Ovary (tissue), 10 donors: ENCODE measurements at places on chromosomes 2 and 18.

DNA sequence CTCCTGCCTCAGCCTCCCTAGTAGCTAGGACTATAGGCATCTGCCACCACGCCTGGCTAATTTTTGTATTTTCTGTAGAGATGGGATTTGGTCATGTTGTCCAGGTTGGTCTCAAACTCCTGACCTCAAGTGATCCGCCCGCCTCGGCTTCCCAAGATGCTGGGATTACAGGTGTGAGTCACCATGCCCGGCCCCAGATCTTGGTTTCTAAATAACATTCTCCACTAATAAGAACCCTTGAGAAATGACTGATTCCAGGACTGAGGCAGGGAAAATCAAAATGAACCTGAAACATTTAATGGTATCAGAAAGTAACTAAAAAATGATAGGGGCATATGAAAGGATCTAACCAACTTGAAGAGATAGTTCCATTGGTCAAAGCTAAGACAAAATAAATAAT lies 34.0 kb downstream of the BMPR2 start:
- no peak for DNase-seq

DNA sequence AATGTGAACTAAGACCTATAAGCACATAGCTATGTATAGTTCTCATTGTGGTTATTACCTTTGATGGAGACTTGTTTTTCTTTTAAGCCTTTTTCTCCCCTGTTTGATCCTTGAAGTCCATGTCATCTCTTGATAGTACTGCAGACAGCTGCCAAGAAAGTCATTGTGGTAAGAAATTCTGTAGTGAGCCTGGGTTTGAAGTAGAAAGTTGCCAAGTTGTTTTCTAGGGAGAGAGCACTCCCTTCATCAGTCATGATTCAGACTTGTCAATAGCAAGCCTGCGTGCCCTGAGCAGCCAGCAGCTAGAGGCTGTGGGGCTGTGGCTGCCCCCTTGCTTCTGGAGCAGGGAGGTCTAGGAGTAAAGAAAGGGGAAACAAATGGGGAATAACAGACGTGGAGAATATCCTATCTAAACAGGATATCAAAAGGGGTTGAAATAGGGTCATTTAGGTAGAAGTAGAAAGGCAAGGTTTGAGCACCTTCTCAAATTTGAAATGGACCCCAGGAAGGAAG lies 8.4 kb downstream of the SP5 start:
- DNase-seq, result no peak

DNA sequence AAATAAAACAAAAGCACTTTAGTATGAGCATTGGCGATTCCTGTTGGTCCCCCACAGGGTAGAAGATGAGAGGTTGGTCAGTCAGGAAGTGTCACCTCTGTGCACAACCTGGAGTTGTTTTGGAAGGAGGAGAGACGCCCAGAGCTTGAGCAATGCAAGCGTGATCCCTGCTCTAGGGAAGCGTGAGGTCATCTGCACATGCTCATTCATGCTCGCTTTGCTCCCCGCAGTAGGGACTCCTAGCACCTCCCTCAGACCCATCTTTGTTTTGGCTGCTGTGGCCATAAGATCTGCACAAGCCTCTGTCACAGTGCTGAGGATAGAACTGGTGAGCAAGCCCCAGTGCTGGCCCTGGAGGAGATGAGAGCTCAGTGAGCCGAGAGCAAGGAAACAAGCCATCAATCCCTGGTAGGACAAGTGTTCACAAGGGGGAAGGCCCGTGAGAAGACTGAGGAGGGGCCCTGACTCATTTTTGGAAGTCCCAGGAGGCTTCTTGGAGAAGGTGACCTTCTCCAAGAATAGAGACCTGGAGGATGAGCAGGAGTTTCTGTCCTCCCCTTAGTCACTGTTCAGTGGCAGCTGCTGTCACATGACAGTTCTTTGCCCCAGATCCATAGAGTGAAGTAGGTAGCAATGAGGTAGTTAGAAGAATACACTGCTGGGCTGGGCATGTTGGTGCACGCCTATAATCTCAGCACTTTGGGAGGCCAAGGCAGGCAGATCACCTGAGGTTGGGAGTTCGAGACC lies 13.3 kb upstream of the ATP8B1 start:
- no peak for DNase-seq

GRCh38 chr2:146624430-146625160 lies 1220.2 kb upstream of the ACVR2A start:
- DNase-seq, result no peak

DNA sequence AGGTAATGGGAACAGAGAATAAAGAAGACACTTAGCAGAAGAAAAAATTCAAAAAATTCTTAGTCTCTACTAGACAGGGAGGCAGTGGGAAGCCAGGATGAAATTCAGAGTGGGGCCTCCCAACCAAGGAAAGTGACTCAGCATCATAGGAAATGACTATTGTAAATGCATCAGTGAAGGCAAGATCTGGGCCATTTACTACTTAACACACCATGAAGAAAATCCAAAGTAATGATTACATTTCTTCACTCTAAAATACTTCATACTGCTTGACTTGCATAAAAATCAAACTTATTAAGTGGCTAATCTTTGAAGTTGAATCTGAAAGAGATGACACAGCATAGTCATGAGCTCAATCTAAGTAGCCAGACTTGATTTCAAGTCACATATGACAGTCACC lies 405.8 kb upstream of the SLC39A10 start:
- DNase-seq, result no peak

- DNase-seq, result no peak
Measured at GRCh38 chr2:7165736-7166135, 248.5 kb downstream of the RNF144A start.

DNA sequence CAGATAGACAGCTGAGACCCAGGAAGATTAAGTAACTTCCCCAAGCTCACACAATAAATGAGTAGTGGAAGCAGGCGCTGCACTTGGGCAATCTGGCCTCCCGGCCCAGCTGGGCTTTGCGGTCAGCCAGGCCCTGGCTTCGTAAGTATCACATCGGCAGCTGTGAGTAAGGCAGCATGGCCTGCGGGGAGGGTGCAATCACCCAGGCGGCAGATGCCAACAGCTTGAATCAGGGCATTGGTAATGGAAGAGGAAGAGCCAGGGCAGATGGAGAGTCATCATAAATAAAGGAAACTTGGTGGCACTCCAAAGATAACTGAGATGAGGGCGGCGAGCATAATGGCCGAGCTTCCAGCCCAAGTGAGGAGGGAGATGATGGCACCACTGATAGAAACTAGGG lies 217.9 kb upstream of the PID1 start:
- DNase-seq, result no peak

DNA sequence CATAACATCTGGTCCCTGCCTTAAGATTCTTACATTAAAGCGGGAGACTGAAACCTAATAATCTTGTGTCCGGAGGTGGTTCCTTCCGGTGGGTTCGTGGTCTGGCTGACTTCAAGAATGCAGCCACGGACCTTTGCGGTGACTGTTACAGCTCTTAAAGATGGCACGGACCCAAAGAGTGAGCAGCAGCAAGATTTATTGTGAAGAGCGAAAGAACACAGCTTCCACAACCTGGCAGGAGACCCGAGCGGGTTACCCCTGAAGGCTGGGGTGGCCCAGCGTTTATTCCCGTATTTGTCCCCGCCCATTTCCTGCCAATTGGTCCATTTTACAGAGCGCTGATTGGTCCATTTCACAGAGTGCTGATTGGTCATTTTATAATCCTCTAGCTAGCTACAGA lies 122.3 kb upstream of the SIX2 start:
- DNase-seq, result no peak

DNA sequence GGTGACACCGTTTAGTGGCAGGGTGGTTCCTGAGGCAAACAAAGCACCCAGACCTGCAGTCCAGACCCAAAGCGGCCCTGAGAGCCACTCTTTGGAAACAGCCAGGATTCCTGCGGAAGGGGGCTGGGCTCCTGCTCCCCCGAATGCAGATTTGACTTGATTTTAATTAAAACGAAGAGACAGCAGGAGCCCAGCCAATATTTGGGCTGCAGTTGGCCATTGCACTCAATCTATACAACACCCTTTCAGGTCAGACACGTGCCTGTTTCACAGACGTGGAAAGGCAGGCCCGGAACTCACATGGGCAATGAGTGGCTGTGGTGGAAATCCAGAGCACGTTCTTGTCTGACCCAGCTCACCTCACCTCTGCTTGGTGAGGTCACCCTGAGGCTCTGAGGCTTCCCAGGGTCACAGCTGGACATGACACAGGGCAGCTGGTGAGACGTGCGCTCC lies 122.4 kb downstream of the NDUFA10 start:
- DNase-seq, result no peak

DNA sequence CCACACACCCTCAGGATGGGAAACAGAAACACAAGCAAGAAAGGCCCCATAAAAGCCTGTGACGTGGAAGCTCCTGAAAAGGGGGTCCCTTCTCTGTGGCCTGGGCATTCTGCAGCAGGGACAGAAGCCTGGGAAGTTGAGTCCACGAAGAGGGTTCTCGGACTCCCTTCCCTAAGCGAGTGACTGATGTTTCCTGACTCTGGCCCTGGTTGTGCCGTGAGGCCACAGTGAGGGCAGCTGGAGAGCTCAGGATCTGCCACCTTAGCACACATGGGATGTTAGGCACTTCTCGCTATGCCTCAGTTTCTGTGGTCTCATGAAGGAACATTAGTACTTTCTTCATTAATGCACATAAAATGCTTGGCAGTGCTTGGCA lies 87.2 kb upstream of the ZFP36L2 start:
- no peak for DNase-seq

DNA sequence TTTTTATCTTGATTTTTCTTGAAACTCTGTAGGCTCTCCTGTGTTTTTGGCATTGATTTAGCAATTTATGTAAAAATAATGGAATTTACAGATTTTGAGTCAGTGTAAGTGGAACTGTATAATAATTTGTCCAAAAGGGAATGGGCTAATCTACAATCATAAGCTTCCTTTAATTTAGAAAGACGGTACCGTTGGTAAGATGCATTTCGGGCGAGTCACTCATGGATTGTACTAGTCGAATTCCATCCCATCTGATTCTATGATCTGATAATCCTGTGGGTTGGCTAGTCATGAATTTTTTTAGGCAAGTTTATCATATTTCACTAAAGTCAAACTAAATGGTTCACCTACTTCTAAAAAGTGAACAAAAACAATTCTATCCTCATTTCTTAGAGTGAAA lies 133.4 kb downstream of the ZNF407 start:
- DNase-seq, result no peak

DNA sequence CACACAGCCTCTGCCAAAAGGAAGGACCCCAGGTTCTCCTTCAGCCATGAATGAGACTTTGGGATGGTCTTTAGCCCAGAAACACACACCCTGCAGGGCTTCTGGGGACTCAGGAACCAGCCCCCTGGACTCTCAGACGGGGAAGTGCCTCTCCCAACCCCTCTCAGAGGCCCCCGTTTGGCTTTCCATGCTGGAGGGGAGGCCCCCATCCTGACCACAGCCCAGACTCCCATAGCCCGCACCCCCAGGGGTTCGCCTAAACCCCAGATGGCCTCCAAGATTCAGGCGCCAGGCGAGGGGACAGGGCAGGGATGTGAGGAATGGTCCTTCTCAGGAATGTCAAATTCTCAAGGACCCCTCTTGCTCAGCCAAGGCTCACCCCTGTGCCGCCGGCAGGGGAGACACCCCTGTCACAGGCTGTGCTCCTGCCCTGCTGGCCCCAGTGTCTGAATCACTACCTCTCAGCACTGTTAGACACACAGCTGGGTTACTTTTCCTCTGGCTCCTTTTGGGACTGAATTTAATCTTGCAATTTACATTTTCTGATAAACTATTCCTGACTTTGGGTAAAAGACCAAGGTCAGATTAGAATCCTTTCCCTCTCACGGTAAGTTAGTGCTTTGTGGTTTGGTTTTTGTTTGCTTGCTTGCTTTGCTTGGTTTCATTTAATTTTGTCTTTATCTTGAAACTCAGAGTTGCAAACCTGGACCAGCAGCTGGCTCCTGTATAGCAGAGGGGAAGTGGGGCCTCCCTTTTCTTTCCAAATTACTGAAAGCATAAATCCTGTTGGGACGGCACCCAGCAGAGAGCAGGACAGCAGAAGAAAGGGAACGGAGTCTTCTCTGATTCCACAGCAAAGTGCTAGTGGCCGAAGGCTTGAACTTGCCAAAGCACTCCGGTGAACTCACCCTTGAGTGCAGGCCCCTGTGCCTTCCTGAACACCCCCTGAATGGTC lies 198.9 kb upstream of the RAB6C start:
- DNase-seq, result no peak

DNA sequence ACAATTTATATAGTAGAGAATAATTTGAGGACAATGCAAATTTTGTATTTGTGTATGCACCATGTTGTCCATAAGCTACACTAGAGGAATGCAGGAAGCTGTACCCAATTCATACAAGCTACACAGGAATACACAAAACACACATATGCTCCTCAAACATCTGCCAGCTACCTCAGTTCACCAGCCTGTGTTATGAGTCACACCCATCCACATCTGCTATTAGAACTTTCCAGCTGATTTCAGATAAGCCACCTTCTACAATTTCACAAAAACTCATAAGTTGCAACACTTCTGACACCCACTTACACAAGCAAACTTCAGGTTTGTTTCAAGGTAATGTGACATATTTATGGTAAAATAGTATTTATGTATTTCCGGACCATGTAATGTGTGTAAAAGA lies 438.9 kb downstream of the SATB2 start:
- DNase-seq, result no peak

- no peak for DNase-seq
Measured at GRCh38 chr2:8802741-8803140, 34.7 kb downstream of the KIDINS220 start.

DNA sequence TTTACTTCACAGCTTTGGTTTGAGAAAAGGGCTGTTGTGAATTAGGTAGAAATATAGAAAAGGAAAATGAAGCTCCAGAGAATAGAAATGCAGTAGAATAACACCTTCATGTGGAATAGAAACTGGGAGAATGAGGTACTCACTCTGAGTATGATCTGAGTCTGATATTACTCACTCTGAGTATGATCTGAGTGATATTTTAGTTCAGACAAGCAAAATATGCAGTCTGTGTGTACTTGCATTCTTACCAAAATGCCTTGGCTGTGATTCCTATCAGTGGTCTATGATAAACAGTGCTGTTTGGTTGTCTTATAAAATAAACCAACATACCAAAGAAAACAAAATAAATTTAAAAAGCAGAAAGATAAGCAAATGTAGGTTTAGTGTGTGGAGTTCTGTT lies 487.6 kb downstream of the THSD7B start:
- DNase-seq, result no peak

- no peak for DNase-seq
Measured at GRCh38 chr18:36440614-36441013, 143.1 kb downstream of the FHOD3 start.

GRCh38 chr2:157691695-157692094 lies 63.0 kb upstream of the ACVR1C start:
- no peak for DNase-seq

DNA sequence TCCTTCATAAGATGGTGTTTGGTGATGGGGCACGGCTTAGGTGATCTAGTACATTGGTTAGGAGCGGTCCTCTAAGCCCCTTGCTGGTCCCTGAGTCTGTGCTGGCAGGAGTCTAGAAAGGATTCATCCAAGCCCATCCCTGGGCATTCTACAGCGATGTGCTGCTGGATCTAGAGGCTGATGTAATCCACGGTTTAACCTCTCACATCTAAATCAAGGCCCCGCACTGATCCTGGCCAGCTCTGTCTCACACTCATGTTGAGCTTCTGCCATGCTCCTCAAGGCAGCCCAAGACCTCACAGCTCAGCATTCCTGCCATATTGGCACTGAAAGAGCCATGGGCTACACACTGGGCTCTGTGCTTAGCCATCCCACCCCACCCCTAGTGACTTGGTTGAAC lies 664.8 kb downstream of the STK39 start:
- DNase-seq, result no peak
